Renal cortical epithelial cell (primary cell): ENCODE measurements at places on chromosomes 2 and 18.
A peak's percentile ranks its signal among the peaks of the same experiment; 100 is the strongest.

- no peak for DNase-seq
These were observed 432.3 kb downstream of the STK39 start for GRCh38 chr2:167814881-167815718.

DNA sequence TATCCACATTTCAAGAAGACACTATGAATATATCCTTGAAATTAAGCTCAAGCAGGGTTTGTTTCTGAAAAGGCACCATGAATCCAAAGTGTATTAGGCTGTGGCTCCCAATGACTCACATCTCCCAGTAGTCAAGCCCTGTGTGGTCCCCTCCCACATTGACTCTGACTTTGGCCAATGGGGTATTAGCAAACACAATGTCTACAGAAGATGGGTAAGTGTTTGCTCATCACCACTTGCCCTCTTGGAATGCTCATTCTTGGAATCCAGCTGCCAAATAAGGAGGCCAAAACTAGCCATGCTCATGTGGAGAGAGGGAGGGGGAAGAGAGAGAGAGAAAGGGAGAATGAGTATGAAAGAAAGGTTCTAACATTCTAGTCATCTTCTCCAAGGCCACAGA lies 490.0 kb downstream of the TXNL1 start:
- DNase-seq = peak; percentile 17

DNA sequence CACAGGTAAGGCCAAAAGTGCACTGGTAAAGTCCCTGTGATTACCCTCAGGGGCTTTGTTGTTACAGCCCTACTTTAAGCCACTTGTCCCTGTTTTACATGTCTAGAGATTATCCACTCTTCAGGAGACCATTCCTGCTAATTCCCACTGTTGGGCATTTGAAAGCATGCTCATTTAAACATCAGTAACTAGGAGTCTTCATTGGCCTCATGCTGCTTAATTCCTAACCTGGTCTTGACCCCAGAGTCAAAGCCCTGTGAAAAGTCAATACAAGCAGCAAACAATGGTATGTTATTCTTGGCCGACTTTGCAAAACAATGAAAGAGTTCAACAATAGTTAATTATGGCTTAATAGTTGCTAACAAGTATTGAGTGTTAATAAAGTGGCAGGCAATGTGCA lies 23.2 kb downstream of the AFF3 start:
- DNase-seq = peak; percentile 71

DNA sequence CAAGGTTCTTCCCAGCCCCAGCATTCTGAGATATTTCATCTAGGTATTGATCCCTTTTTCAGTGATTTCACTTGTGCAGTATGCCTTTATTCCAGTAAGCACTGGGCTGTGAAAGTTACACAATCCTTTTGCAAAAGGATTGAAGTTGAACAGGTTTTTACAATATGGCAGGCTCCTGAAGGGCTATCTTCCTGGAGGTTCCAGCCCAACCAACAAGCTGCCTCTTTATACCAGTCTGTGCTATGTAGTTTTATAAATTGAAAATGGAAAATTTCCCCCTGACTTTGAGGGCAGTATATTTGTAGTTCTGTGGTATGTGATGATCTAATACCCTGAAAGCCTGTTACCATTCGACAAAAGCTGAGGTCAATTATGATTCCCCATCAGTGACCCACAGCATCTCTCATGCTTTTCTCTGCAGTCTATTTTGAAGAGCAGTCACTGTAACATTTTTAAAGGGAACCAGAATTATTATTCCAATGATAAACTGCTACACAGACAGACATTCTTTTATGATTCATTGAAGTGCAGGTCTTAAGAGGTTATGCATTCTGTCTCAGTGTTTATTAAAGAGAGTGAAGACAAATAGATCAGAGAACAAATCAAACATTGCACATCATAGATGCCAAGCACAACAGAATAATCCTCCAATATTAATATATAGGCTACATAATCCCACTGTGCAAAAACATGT lies 35.2 kb upstream of the STPG4 start:
- peak; percentile 66 for DNase-seq

DNA sequence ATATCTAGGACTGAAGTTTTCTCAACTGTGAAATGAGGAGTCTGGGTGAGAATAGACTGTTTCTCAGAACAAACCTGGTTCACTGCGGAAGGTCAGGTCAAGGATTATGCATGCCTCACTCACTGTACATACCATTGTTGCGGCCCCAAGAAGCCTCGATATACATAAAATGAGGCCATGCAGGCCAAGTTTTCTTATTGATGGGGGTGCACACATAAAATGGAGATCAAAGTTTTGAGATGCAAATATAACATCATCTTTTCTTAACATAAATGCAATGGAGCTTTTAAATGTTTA lies 1366.1 kb upstream of the CELF4 start:
- DNase-seq = no peak

- no peak for DNase-seq
These were observed 129.8 kb upstream of the EPAS1 start for GRCh38 chr2:46167406-46167805.

DNA sequence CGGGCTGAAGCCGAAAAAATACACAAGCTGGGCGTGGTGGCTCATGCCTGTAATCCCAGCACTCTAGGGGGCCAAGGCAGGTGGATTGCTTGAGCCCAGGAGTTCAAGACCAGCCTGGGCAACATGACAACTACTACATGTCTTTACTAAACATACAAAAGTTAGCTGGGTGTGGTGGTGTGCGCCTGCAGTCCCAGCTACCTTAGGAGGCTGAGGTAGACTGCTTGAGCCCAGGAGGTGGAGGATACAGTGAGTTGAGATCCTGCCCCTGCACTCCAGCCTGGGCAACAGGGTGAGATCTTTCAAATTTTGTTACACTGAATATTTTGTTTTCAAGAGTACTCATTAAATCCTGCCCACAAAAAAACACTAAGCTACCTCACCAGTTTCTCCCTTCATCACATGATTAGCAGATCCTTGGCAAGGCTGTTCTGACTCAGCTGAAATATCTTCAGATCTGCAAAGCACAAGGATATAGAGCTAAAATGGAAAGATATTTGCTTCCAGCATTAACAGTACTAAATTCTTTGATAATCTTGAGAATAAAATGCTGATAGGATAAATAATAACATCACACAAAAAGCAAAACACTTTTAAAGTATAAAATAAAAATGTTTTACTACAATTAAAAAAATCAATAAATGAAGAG lies 28.2 kb upstream of the MCM6 start:
- peak; percentile 56 for DNase-seq

- DNase-seq = no peak
These were observed 36.2 kb downstream of the MAL start for GRCh38 chr2:95061601-95062183.

DNA sequence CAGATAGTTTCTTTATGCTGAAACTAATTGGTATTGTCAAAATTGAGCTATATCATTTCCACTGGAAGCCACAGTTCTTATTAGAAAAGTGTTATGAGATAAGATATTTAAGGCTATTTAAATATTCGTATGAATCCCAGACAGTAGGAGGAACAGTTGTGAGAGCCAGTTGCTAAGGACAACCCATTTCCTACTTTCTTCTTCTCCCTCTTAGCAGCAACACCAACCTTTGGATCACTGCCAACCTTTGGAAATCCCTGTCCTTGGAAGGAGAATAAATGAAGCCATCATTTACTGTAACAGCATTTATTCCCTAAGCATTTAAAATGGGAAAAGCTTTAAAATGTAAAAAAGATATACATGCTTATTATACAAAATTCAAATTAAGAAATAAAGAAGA lies 85.8 kb downstream of the PLCL1 start:
- DNase-seq = no peak

DNA sequence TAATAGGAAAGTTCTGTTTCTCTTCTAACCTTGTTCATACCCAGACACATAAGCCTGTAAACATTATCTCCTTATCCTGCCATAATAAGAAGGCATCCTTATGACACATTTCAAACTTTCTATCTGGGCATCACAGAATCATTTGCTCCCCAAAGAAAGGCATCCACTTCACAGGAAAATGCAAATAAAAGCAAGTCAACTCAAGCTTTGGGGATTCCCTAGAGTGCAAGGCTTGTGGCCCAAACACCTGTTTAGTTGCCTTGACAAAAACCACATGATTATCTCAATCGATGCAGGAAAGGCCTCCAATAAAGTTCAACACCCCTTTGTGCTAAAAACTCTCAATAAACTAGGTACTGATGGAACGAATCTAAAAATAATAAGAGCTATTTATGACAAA lies 195.7 kb upstream of the GALNT5 start:
- DNase-seq = no peak

DNA sequence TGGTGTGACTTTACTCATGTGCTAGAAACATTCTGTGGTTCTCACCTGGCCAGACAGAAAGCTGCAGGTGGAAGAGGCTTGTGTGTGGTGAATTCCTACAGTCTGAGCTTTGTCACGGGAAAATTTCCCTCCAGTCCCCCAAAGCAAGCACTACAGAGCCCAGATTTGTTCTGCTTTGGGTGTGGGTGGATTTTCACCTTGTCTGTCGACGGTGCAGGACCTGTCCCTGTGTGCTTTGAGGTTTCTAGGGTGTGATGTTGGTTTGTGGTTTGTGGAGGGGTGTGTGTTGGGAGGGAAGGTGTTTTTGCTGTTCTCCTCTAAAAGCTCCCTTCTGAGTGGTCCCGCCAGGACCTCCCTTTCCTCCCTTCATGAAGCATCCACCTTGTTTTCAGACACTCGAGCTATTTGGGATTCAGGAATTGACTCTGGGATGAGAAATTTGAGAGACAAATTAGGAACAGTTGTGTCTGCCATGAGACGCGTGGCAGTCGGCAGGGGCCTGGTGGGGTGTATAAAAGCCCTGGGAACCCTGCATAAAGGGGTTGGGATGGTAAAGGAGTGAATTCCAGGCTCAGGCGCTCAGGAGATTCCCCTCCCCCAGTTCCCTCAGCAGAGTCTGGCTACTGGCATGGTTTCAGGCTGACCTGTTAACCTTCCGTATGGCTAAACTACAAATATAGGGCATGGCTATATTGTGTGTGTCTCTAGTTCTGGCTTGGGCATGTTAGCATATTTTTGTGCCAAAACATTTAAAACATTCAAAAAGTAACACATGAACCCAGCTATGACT lies 65.5 kb downstream of the DGKD start:
- DNase-seq = no peak

GRCh38 chr2:9165625-9166024 lies 41.0 kb upstream of the ASAP2 start:
- no peak for DNase-seq

DNA sequence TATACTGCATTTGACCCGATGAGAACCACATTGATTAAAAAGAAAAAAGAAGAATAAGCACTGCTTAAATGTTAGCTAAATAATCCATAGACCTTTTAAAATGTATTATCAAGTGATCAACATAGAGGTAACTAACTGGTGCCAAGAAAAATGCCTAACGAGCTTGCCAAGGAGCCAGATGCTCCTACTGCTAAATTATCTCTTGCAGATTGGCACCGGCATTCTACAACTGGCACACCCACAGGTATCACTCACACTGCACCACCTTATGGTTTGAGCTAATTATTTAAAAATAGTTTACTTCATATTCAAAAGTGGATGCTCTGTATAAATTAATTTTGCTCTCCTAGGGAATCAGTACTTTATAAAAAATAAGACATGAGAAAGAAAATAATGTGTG lies 341.6 kb upstream of the CDH7 start:
- DNase-seq = no peak

- peak; percentile 79 for DNase-seq
These were observed 171.3 kb upstream of the PGAP1 start for GRCh38 chr2:197097578-197098366.
